ENCODE measurements at places on chromosomes 1 and 21. TPM values are rescaled to one million over a fixed set of nuclear protein-coding genes. Genes with fewer than 3 reads are reported as not detected.

SPRR2G gene
- not detected for total RNA-seq

PTPRC gene
- total RNA-seq = 0.15 TPM

HPDL gene
- 5.2 TPM for total RNA-seq

RGS13 gene
- total RNA-seq = not detected

GPR3 gene
- total RNA-seq = 0.46 TPM

MYOM3 gene
- 0.30 TPM for total RNA-seq

OR14K1 gene
- not detected for total RNA-seq

VHLL gene
- total RNA-seq = not detected

KCNE1 gene
- total RNA-seq = 0.15 TPM

SPATA45 gene
- total RNA-seq = not detected

HPCA gene
- not detected for total RNA-seq

PDE9A gene
- 0.30 TPM for total RNA-seq

PGLYRP4 gene
- not detected for total RNA-seq

RUNX3 gene
- total RNA-seq = not detected

SF3B4 gene
- 8.8 TPM for total RNA-seq
